ENCODE measurements at places on chromosomes 12 and 14. TPM values are rescaled to one million over a fixed set of nuclear protein-coding genes. Genes with fewer than 3 reads are reported as not detected.

The KLRD1 gene
- not detected for total RNA-seq

The DGLUCY gene
- 86.0 TPM for total RNA-seq

The ST8SIA1 gene
- 13.9 TPM for total RNA-seq

The CDH24 gene
- 1.6 TPM for total RNA-seq

The OTX2 gene
- total RNA-seq: not detected

The KIF26A gene
- total RNA-seq: 4.7 TPM

The DNAL1 gene
- 5.4 TPM for total RNA-seq

The REC8 gene
- 94.8 TPM for total RNA-seq

DNA sequence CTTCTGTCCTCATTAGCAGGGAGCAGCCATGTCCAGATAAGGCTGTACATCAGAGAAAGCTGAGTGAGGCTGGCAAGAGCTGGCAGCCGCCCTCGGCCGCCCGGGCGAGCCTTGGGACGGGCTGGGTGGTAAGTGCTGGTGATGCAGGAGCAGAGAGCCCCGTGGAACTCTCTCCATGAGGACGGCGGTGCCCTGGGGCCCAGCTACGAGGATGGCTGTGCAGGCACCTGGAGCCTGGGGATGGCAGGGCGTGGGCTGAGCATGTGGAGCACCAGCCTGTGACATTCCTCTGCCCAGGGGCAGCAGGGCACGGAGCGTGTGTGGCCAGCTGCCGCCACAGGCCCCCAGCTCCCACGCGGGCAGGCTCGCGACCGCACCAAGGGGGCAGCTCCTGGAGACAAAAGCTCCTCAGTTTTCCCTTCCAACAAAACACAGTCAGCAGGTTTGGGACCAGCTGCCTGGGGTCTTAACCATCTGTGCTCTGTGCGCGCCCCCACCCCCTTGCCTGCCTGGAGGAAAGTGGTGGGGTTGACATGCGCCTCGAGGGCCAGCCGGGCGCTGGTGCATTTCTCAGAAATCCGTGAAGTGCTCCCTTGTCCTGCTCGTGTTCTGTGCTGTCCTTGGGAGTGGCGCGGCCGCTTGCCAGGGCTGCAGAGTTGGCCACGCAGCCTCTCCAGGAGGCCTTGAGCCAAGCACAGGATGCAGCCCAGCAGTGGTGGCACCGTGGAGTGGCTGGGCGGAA, 21.4 kb downstream of the PACS2 start:
- no peak overlapping the region for H3K27ac ChIP-seq
- no peak overlapping the region for H3K4me3 ChIP-seq
- no peaks in the 10 kb centered on the region for H3K36me3 ChIP-seq
- no peak for DNase-seq
- H3K4me1 ChIP-seq: peaks cover 17% of the 10 kb centered on the region

- no peak overlapping the region for H3K4me3 ChIP-seq
- no peaks in the 10 kb centered on the region for H3K27me3 ChIP-seq
- DNase-seq: no peak
Observed at GRCh38 chr14:53982546-53982945, 25.9 kb upstream of the BMP4 start.

DNA sequence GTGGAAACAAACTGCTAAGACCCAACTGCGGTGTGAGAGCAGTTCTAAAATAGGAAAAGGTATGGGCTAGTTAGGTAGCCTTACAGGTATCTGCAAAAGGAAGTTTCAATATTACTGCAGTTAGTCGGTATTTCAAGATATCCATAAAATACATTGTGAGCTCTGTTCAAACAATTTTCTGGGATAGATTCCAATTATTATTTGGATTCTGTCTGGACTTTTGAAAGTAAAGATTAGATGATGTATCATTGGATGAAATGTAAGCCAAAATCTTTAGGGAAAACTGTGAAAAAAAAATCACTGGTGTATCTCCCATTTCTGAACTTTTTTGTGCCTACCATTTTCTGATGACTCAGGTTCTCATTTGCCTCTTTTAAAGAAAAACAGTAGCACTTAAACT, 621.6 kb downstream of the CCER1 start:
- H3K4me3 ChIP-seq: no peak overlapping the region
- H3K27ac ChIP-seq: no peak overlapping the region
- no peaks in the 10 kb centered on the region for H3K27me3 ChIP-seq
- peaks cover 3% of the 10 kb centered on the region for H3K4me1 ChIP-seq

DNA sequence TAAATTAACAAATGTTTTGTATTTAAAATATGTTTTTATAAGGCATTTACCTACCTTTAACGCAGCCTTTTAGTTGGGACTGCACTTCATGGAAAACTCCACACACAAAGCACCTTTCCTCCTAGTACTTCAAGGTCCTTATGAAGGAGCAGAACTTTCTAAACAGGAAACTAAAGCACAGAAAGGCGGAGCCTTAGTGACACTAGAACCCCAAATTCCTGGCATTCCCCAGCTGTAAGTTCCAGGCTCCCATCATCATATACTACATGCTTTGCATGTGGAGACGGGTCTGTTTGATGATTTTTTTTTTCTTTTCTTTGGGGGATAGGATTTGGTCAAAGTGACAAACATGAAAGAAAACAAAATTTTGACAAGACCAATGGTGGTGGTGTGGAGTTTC, 39.5 kb downstream of the STXBP6 start:
- no peak overlapping the region for H3K4me3 ChIP-seq
- no peak overlapping the region for H3K27ac ChIP-seq
- no peaks in the 10 kb centered on the region for H3K4me1 ChIP-seq
- peaks cover 24% of the 10 kb centered on the region for H3K27me3 ChIP-seq
- no peak for DNase-seq

DNA sequence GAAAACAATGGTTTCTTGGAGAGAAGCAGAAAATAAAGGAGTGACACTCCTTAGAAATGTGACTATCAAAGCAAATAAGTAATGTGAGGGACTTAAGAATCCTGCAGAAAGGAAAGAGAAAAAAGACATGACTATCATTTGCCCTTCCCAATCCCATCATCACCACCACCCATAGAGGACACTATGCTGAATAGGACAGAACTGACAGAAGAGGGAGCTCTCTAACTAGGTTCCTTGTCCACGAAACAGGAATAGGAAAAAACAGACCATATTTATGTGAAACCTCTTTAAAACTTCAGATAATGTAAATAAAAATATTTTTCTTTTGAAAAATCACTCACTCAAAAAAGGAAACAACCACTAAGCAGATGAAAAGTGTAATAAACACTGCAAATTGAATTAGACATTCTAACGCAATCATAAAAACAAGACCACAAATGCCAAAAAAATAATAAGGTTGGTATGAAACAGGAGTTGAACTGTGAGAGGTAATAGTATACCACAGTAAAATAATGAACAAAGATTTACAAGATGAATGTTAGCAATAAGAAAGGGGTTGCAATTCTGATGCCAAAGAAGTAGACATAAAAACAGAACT, 24.1 kb downstream of the KLRD1 start:
- H3K27me3 ChIP-seq: peaks cover 9% of the 10 kb centered on the region
- no peak overlapping the region for H3K4me3 ChIP-seq
- no peaks in the 10 kb centered on the region for H3K4me1 ChIP-seq
- no peak for DNase-seq

- H3K27me3 ChIP-seq: no peaks in the 10 kb centered on the region
- peaks cover 15% of the 10 kb centered on the region for H3K4me1 ChIP-seq
- no peak overlapping the region for H3K4me3 ChIP-seq
- no peak overlapping the region for H3K27ac ChIP-seq
Observed at GRCh38 chr14:100466111-100466856, 120.9 kb downstream of the BEGAIN start.

DNA sequence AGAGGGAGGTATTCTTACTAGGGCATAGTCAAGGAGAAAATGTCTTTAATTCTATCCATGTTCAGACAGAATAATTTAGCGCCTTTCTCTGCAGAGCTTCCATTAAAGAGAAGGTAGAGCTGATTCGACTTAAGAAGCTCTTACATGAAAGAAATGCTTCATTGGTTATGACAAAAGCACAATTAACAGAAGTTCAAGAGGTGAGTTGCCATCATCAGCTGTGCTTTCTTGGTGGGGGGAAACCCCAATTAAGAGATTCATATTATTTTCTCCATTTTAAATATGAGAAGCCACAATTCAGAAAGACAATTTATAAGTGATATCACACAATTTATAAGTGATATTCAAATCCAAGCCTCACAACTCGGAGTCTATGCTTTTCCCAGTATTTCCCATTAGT, 27.8 kb downstream of the RPGRIP1 start:
- no peaks in the 10 kb centered on the region for H3K27me3 ChIP-seq
- DNase-seq: no peak
- peak overlapping the region; percentile 91 for H3K4me3 ChIP-seq

DNA sequence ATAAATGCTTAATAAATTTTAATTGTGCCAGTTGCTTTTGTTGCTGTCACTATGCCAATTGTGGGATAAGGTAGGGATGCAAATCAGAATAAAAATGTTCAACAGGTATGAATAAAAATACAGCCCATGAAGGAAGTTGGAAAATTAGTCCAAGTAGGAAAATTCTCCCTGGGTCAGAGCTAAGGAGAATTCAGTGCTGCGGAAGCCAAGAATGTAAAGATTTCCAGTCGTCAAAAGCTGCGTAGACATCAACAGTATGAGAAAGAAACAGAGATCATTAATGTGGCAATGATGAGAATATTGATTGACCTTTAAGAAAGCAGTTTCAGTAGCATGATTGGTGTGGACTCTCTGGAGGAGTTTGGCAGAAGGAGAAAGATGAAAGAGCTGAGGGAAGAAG, 87.9 kb downstream of the PLEKHA5 start:
- no peak overlapping the region for H3K4me3 ChIP-seq
- no peak for DNase-seq
- no peaks in the 10 kb centered on the region for H3K27me3 ChIP-seq
- H3K27ac ChIP-seq: peak overlapping the region; percentile 16

DNA sequence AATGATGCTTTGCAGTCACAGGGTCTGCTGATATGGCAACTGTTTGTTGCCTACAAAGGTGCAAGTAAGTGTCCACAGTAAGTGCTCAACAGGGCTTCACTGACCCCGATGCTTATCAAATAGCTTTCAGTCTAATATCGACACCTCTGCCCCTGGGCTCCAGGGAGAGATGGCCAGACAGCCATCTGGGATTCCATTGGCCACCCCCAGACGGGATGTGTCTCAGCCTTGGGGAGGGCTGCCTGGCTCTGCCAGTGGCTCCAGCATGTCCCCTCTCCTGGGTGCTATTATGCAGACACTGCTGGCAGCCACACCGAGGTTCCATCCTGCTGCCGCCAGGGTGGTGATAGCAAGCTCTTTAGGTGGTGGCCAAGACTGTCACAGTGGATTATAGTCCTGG, 57.4 kb downstream of the DGLUCY start:
- no peak for DNase-seq
- H3K27me3 ChIP-seq: no peaks in the 10 kb centered on the region
- no peak overlapping the region for H3K4me3 ChIP-seq
- peaks cover 11% of the 10 kb centered on the region for H3K36me3 ChIP-seq
- H3K27ac ChIP-seq: peak overlapping the region; percentile 9
- H3K4me1 ChIP-seq: peaks cover 7% of the 10 kb centered on the region

DNA sequence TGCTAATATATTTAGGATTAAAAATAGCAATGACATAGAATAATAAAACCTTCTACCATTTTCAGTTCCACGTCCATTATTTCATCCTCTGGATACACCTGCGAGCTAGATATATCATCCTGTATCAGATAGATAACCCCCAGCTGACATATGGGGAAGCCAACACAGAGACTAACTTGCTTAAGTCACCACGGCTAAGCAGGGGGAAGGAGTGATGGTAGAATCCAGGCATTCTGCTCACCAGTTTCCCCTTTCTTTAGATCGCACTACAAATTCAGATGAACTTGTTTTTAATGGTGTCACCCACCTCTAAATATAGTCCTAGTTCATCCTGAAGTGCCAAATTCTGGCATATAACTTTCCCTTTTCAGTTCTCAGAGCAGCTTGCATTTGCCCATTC, 110.1 kb downstream of the TXNDC16 start:
- no peak overlapping the region for H3K27ac ChIP-seq
- H3K4me1 ChIP-seq: peaks cover 6% of the 10 kb centered on the region
- no peak overlapping the region for H3K4me3 ChIP-seq

GRCh38 chr14:35398071-35398584, 6.4 kb downstream of the NFKBIA start:
- peaks cover 44% of the 10 kb centered on the region for H3K4me1 ChIP-seq
- H3K27me3 ChIP-seq: no peaks in the 10 kb centered on the region
- H3K4me3 ChIP-seq: peak overlapping the region; percentile 57
- no peak for DNase-seq
- no peaks in the 10 kb centered on the region for H3K36me3 ChIP-seq

DNA sequence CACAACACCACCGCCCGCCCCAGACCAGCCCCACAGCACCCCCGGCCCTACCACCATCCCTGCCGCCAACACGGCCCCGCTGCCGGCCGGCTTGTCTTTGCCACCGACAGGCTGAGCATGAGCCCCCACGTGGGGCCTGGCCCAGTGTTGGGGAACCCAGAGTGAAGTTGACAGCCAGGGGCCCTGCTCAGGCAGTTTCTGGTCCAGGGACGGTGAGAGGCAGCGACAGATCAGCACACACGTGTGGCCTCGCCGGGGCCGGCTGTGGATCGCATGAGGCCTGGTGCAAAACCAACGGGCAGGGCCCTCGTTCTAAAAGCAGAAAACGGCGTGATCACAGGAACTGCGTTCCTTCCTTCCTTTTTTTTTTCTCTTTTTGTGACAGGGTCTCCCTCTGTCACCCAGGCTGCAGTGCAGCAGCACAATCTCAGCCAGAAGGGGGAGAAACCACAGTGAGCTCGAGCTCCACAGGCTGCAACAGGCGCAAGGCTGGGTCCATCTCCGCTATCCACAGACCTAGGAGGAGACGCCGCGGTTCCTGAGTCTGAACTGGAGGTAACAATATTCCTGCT, 50.5 kb upstream of the FBRSL1 start:
- peak overlapping the region; percentile 56 for H3K4me3 ChIP-seq
- no peak overlapping the region for H3K27ac ChIP-seq
- no peaks in the 10 kb centered on the region for H3K27me3 ChIP-seq
- H3K36me3 ChIP-seq: peaks cover 2% of the 10 kb centered on the region

DNA sequence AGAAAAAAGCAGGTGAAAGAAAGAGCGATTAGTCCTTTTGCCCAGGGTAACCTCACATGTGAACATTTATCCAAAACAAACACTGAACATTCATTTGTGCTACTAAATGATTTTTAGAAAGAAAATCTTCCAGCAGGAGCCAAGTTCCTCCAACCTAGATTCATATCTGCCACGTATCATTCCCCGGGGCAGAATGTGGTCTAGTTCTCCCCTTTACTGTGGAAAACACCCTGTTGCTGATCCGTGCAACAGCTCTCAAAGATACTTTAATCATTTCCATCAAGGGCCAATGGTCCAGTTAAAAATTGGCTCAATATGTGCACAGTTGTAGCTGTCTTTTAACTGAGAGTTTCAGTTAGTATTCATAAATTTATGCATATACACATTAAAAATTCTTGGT, 479.1 kb downstream of the ATP23 start:
- no peak overlapping the region for H3K27ac ChIP-seq
- H3K36me3 ChIP-seq: no peaks in the 10 kb centered on the region
- peaks cover 12% of the 10 kb centered on the region for H3K27me3 ChIP-seq
- H3K4me1 ChIP-seq: peaks cover 4% of the 10 kb centered on the region

GRCh38 chr14:99181804-99182520, 90.0 kb downstream of the BCL11B start:
- H3K27me3 ChIP-seq: no peaks in the 10 kb centered on the region
- peak overlapping the region; percentile 79 for H3K4me3 ChIP-seq
- H3K4me1 ChIP-seq: peaks cover 79% of the 10 kb centered on the region
